Fibroblast of skin of right biceps (primary cell): ENCODE measurements at places on chromosomes 16 and 17.

DNA sequence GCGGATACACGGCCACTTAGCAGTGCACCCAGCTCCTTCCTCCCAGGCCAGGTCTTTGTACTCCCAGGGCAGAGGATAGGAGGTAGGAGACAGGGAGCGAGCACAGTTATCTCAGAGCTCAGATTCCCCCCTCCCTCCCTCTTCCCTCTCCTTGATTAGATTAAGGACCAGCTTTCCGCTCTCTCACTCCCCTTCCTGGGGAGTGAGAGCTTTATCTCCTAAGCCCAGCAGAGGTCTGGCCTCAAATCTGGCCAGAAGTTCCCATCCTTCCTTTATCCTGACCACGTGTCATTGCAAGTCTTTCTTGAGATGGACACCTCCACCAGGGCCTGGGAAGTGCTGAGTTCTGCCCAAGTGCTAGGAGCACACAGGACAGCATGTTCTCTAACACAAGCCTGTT, 5.1 kb downstream of the ARL4D start:
- no peak for DNase-seq

- DNase-seq, result no peak
Measured at GRCh38 chr16:7335991-7336634, 3.5 kb downstream of the RBFOX1 start.

DNA sequence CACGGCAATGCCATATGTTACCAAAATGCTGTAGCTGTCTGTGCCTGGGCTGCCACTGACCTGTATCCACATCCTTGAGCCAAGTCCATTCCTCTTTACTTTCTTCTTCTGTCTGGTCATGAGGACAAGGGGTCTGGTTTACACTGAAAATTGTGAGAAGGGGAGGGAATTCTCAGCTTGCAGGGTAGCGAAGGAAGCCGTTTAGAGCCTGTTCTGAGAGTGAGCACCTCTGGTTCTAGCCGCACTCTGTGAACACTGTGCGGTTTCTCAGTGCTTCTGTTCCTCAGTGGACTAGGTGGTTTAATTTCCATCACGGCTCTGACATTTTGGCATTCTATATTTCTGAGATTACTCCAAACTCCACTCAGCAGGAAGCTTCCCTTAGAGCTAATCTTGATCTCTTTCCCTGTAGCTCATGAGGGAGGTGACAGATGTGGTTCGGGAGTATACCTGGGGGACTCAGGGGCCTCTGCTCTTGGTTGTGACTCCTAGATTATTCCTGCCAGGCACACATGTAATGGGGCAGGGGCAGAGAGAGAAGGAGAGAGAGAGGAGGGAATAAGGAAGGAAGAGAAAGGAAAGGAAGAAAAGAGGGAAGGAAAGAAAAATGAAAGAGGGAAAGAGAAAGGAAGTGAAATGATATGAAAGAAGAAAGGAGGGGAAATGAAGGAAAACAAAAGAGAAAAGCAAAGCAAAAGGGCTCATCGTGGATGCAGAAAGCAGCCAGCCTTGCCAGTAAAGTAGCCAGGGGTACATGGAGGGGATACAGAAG, 14.2 kb upstream of the TBX21 start:
- DNase-seq, result no peak

GRCh38 chr16:2388875-2389433, 40.3 kb upstream of the CCNF start:
- DNase-seq, result peak; percentile 47

GRCh38 chr17:71516149-71516548, 604.7 kb upstream of the SOX9 start:
- no peak for DNase-seq

DNA sequence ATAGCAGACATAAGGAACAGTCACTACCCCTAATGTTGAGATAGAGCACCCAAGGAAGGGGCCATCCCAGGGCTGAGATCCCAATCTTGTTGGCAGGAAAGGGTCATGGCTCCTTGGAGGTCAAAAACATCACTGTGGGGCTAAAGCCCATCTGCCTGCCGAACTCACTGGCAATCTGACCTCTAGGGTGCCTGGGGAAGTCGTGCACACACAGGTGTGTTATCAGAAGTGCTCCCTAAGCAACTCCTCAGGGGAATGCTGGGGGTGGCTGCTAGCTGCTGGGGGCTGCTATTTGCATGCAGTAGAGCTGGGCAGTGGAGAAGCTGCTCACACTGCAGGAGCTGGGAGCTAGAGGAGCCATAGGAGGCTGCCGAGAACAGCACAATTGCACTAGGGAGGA, 47.5 kb upstream of the PHOSPHO1 start:
- DNase-seq, result no peak

- no peak for DNase-seq
Measured at GRCh38 chr16:78566397-78567073, 467.1 kb downstream of the WWOX start.

GRCh38 chr16:77548151-77548550, 113.3 kb upstream of the ADAMTS18 start:
- peak; percentile 30 for DNase-seq

DNA sequence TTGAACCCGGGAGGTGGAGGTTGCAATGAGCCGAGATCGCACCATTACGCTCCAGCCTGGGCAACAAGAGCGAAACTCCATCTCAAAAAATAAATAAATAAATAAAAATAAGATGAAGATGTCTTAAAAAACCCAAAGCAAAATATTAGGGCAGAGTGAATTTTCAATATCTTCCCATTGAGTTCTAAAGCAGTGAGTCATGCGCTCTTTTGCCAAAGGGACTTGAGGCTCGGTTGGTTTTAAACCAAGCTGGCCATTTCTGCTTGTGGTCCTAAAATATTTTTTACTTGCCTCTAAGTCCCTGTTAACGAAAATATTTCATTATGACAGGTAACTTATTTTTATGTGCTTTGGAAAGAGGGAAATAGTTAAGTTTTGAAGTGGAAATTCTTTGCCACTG, 4.7 kb downstream of the PAFAH1B1 start:
- peak; percentile 65 for DNase-seq

GRCh38 chr16:3478242-3478925, 16.9 kb downstream of the C16orf90 start:
- DNase-seq, result no peak

- no peak for DNase-seq
Measured at GRCh38 chr16:70359552-70359951, 12.8 kb downstream of the DDX19A start.

DNA sequence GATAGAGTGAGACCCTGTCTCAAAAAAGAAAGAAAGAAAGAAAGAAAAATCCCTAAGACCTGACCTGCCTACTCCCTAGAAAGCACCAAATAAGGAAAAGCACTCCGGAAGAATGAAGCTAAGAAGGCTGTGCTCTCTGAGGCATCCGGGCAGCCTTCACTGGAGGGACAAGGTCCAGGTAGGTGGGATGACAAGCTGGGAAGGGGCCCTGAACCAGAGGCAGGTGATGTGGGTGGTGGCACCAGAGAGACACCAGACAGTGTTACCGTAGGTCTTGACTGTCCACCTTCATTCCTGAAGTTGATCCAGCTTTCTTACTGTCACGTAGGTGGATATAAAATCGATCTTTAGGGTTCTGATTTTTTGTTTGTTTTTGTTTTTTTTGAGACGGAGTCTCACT, 26.3 kb downstream of the SMTNL2 start:
- no peak for DNase-seq

DNA sequence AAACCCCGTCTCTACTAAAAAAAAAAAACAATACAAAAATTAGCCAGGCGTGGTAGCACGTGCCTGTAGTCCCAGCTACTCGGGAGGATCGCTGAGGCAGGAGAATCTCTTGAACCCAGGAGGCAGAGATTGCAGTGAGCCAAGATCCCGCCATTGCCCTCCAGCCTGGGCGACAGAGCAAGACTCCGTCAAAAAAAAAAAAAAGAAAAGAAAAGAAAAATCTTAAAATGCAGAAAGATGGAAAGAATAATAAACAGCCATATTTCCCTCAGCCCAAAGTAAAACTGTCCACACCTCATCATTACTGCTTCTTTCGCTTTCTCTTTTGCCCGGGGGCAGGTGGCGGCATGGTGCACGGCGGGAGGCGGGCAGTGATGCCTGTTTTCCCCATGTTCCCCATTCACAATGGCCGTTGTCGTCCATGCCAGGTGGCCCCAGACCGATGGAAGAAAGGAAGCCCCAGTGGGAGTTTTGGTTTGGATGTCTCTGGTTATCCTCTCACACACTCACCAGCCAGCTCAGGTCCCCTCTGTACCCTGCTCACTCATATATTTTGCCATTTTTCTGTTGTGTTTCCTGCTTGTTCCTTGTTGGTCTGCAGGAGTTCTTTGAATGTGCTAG, 37.0 kb upstream of the PEMT start:
- DNase-seq, result no peak

- peak; percentile 72 for DNase-seq
Measured at GRCh38 chr17:35238821-35239220, 4.1 kb upstream of the SLFN5 start.

DNA sequence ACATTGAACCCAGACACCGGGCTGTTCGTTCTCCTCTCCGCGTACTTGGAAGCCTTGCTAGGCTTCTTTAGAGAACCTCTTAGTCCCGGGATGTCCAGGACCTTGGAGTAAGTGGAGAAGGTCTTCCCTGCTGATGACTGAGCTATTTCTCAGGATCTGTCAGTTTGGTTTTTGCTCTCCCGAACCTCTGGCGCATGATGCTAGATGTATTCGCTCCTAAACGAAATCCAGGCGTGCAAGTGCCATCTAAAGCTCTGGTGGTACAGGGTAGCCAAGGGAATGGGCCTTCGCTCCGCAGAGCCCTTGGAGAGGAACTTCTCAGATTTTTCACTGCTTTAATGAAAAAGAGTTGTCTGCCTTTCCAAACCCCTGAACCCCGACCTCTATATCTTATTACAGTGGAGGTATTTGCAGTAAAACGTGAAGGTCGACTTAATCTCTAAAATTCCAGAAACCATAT, 547 bp downstream of the VMP1 start:
- DNase-seq, result no peak

GRCh38 chr16:50856991-50857390, 115.1 kb downstream of the CYLD start:
- DNase-seq, result no peak

GRCh38 chr17:41873559-41874292, 8.5 kb upstream of the KLHL11 start:
- DNase-seq, result no peak

- no peak for DNase-seq
Measured at GRCh38 chr17:81867991-81868673, 3.0 kb downstream of the ARHGDIA start.

DNA sequence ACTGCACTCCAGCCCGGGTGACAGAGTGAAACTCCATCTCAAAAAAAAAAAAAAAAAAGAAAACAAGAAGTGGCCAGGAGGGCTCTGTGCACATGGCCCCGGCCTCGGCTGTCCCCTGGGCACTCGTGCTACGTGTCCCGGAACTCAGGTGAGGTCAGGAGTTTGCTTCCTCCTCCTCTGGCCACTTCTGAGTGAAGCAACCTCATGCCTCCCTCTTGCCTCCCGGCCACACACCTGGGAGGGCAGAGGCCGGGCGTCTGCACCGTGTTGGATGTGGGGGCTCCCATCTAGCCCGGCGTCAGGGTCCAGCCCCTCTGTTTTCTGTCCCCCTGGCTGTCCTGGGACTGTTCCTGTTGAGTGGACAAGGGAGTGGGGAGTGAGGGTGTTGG, 22.2 kb downstream of the ASPSCR1 start:
- DNase-seq, result no peak

DNA sequence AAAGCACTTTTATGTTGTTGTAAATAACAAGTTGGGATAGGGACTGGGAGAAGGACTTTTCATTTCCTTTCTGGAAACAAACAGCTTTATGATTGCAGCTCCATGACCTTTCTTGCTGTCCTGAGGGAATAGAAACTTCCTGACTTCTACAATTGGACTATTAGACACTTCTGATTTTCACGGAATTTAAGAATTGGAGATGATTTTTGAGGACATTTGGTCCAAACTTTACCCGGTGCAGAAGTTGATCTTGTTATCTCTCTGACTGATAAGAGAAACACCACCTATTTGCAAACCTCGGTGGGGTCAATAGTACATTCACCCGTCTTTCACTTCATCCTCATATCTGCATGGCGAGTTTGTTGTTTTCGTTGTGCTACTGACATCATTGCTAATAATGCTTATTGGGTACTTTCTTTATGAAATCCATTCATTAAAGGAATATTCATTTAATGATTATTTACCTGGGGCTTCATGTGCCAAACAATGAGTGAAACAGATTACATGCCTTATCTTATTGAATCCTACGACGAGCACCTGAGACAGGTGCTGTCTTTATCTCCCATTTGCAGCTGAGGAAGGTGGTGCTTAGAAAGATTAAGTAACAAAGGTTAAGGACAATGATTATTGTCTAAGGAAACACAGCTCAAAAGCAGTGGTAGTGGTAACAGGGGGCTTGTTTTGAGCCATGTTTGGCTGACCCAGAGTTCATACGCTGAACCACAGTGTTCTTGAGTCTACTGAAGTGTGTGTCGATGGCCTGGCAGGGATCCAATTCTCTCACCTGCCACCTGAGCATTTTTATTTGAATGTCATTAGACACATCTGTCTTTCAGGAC, 176.9 kb upstream of the FAM20A start:
- DNase-seq, result no peak

DNA sequence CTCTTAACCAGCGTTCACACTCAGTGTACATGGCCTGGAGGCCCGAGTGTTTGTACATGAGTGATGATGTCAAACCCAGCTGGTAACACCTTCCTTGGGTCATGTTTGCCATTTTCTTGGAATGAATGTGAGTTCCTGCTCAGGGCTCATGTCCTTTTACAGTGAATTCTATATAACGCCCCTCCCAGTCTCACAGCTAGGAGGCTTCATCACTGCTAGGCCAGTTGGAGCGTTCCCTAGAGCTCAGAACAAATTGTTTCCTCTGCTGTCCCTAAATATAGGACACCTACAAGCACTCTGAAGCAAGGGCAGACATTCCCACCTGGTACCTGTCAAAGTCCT, 5.5 kb downstream of the TIMM22 start:
- DNase-seq, result peak; percentile 19

DNA sequence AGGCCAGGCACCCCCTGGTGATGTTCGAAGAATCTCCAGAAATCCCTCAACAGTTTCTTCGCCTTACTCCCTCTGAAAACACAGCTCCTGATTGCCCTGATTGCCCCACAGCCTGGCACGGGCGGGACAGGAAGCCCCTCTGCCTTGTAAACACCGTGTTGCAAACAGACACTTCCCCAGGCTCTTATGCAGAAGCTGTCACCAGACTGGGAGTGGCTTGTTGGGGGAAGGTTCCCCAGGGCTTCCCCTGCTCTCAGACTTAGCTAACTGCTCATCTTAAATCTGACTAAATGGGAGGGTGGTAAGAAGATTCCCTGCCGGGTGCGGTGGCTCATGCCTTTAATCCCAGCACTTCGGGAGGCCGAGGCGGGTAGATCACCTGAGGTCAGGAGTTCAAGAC, 11.2 kb downstream of the PIK3R5 start:
- DNase-seq, result no peak

- peak; percentile 79 for DNase-seq
Measured at GRCh38 chr16:12170103-12171040, 193.8 kb downstream of the SNX29 start.

- no peak for DNase-seq
Measured at GRCh38 chr16:22360963-22361659, 13.3 kb downstream of the CDR2 start.

GRCh38 chr17:14331225-14331981, 30.5 kb downstream of the HS3ST3B1 start:
- no peak for DNase-seq

GRCh38 chr16:7161891-7162290, 170.8 kb upstream of the RBFOX1 start:
- DNase-seq, result no peak

- DNase-seq, result peak; percentile 38
Measured at GRCh38 chr17:79023886-79024771, at the start of gene C1QTNF1. Gene C1QTNF1, plus strand, starts transcription at chr17:79024169. Its CDS starts 19,800 bp downstream, at chr17:79043969.

- DNase-seq, result no peak
Measured at GRCh38 chr16:86042996-86043725, 144.2 kb downstream of the IRF8 start.
